ENCODE measurements at places on chromosomes 7 and 10.

- DNase-seq, result peak; percentile 72
Observed at GRCh38 chr7:111650456-111650999, 88.2 kb upstream of the IMMP2L start.

GRCh38 chr10:78653555-78653954 is 415.2 kb upstream of the ZMIZ1 start:
- DNase-seq, result no peak

GRCh38 chr7:77765481-77765880 is 32.8 kb downstream of the TMEM60 start:
- DNase-seq, result no peak

- peak; percentile 44 for DNase-seq
Observed at GRCh38 chr7:93923942-93924341, 2.4 kb downstream of the GNG11 start.

DNA sequence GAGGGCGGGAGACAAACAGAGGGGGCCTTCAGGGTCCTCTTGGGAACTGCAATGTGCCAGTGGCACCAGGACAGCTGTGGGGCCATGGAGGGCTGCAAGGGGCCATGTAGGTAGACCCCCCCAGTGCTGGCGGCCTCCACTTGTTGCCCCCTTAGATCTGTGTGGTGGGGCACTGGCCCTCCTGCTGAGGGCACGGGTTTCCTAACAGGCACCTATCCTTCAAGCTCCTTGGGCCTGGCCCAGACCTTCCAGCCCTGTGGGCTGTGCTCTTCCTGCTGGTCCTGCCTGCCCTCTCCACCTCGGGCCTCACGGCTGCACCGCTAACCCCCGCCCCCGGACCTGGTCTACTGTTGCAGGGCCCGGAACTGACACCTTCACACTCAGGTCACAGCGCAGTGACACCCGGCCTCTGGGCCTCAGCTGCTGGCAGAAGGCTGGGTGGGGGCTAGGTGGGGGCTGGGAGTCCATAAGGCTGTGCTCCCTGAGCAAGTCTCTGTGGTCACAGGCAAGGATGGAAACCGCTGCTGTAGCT is 12.6 kb downstream of the RASGEF1A start:
- DNase-seq, result no peak

DNA sequence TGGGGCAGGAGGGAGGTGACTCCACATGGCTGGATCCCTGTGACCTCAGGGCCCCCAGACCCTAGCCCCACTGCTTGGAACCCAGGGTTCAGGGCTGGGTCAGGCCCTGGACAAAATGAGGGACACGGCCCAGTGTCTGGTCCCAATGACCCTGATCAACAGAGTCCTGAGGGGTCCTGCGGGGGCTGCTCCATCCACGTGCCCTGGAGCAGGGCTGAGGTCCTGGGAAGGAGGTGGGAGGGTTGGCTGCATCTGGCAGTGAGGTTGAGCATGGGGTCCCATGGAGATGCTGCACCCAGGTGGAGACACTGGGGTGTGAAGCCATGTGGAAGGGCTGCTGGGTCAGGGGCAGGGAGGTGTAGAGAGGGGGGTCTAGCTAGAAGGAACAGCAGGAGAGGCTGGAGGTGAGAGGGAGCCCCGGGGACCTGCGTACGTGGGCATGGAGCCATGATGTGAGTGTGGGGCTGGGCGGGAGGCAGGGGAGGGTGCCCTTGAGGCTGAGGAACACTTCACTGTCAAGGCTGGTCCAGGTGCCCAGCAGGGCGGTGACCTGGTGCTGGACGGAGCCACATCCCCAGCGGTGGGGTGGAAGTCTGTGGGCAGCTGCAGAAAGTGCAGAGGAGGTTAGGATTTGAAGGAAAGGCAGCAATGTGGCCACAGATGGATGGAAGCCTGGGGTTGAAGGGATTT is 604 bp downstream of the SCART1 start:
- no peak for DNase-seq

Data from fibroblast of villous mesenchyme (primary cell).